ENCODE measurements at places on chromosomes 7 and 10.

- no peak for DNase-seq
Observed at GRCh38 chr7:26696978-26697377, 167.4 kb downstream of the SKAP2 start.

DNA sequence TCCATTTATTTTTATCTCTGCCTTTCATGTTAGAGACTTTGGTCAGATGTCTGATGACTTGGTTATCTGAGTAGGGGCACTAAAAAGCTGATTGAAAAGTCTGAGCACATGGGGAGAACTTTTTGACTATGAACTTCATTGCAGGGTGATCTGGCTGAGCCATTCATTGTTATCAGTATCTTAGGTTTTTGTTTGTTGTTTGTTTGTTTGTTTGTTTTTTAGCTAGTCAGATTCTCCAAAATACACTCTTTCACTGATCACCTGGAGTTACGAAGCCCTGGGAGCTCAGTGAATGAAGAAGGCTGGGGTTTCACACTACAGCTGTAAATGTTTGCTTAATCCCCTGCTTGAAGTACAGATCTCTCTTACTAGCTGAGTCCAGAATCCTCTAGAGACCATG lies 28.6 kb upstream of the DLG5 start:
- DNase-seq, result no peak

DNA sequence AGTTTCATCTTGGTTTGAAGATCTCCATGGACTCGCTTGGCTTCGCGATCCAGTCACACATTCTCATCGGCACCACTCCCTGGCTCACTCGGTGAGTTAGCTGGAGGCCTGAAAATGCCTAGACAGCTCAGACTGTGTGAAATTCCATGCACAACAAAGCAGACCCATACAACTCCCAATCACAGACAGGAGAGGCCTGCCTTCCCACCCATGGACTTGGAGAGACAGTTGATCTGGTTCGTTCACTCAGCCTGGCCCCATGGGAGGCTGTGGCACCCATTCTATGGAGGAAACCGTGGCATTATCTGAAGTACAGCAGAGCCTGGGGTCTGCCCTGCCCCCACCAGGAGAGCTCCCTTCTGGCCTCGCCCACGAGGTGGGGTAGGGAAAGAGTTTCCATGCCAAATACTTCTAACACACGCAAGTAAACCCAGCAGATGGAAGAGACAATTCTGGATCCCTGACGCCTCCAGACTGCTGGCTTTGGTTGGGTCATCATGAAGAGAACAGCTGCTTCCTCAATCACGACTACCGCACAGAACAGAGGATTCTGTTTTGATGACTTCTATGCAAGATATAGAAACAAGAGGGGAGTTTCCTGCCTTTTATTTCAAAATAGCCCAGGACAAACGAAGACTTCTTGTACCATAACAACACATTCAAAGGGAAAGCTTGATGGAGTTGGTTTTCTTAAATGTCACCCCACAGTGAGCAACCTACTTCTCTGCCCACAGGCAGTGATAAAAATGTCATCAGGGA lies 15.9 kb downstream of the FAM53B start:
- DNase-seq, result no peak

- no peak for DNase-seq
Observed at GRCh38 chr7:105473163-105473562, 48.9 kb downstream of the PUS7 start.

DNA sequence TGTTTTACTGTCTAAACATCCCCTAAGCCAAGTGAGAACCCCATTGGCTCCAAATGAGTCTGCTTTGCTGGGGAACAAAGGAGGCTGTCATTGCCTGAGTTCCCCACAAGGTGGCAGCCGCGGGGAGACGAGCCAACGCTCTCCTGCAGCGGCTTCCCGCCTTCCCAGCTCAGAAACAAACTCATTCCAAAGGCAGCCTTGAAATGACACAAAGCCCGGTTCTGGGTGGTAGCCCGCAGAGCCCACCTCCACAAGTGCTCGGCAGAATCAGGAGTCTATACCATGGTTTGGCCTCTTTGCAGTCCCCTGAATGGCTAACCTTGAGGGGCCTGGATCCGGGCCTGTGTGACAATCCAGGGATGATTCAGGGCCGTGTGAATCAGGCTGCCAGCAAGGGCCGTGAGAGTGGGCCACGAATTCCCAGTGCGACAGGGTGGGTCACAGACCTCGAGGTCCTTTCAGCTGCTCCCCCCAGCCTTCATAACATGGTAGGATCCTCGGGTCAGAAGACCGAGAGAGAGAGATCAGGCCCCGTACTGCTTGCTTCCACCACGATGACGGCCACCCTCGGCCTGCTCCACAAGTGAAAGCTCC lies 79.7 kb downstream of the DLG5 start:
- DNase-seq, result peak; percentile 73

DNA sequence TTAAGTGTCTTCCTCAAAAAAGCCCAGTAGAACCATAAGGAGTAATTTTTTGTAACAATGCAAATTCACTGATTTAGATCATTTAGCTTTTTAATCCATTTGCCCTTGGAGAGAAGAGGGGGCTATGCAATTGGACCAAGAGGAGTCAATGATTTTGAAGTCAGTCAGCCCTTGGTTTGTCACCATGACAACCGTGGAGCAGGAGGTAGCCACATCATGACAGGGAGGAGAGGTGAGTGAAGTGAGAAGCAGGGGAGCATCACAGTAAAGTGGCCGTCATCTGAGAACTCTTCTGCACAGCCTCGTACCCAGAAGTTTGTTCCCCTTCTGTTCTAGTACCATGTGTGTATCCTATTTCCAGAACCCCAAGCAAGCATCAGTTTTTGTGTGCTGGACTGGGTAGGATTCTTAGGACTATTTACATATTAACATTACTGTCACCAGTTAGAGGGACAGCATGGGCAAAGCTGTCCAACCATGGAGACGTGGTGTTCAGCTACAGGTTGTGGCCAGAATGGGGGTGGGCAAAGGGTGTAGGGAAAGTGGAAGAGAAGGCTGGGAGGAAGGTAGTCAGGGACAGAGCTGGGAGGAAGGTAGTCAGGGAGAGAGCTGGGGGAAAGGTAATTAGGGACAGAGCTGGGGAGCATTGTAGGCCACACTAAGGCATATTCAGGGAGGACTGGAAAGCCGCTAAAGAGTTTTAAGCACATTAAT lies 13.1 kb downstream of the UBE3C start:
- DNase-seq, result no peak

DNA sequence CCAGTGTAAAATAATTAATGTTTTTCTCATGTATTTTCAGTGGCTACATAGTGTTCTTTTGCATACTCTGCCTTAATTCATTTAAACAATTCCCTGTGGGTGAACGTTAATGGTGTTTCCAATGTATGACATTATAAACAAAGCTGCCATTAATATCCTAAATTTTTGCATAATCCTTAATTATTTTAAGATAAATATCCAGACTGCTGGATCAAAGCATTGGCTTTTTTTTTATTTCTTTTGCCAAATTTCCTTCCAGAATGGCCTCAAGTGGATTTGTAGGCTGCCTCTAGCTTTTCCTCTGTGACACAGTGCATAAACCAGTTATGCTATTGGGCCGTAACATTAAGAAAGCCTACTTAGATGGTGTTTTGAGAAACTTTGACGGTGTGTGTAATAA lies 29.5 kb downstream of the MCM10 start:
- DNase-seq, result no peak

- peak; percentile 27 for DNase-seq
Observed at GRCh38 chr7:100825751-100826513, 1.4 kb downstream of the EPHB4 start.

DNA sequence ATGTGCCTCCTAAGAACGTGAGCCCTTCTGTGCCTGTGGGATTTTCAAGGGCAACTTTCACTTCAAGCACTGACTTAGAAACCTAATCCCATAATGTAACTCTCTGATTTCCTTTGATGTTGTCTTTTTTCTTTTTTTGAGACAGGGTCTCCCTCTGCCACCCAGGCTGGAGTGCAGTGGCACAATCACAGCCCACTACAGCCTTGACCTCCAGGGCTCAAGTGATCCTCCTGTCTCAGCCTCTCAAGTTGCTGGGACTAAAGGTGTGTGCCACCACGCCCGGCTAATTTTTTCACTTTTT lies 64.4 kb upstream of the GSDME start:
- DNase-seq, result no peak

DNA sequence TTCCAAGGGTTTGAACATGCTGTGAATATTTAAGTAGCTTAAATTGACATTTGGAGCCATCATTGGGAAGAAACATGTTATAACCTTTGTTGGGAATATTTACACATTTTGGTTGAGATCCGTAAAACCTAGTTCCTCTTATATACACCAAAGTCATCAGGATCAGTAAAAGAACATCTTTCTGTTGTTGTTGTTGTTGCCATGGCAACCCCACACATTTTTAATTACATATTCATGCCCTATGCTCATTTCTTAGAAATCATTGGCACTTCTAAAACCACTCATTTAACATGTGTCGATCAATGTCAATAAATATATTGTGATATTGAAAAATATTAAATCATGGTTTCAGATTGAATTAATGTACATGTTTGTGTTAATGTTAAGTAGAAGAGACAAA lies 122.6 kb downstream of the POU6F2 start:
- DNase-seq, result no peak

GRCh38 chr7:139328375-139328774 lies 12.8 kb upstream of the FMC1 start:
- DNase-seq, result peak; percentile 69

- no peak for DNase-seq
Observed at GRCh38 chr7:88200789-88201188, 19.0 kb downstream of the SRI start.

DNA sequence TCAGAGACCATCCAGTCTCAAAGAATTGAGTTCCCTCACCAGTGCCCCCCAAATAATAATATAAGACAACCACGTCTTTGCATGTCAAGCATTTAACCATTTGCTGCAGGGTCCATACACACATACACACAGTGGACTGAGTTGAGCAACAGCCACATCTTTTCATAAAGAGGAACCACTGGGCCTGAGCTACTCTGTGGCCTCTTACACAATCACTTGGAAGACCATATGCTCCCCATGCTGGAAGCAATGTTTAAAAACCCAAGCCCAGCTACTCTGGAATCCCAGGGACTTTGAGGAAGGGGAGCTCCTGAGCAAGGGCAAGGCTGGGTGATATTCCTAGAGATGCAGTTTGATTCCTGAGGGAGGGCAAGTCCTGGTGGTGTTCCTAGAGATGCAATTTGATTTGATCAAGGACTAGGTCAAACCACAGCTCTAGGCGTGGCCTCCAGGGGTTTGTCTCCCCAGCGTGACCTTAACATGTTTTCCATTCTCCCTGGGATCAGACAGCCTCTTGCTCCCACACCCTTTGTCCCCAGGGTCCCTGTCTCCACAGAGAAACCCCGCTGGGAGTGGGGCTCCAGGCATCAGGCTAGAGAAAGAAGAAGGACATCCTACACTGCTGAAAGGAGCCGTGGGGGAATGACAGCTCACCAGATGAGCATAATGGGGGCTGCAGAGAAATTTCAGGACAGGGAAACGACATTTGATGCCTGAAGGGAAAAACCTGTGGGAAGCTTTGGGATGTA lies 376.2 kb upstream of the MGMT start:
- DNase-seq, result no peak

DNA sequence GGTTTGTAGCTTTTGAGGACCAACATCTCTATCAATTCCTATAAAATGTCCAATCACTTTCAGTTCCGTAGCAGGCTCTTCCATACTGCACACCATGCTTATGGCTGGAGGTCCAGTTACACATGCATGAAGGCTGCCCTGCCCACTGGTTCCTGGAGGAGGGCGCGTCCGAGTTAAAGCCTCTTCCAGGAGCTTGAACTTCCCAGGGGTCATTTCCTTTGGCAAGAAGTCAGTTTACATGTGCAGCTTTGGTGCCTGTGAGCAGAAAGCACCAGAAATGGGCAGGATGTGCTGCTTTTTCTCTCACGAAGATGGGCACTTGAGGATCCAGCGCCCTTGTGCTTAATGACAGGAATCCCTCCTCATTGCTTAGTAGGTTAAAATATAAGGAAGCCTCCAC lies 17.6 kb upstream of the PHYH start:
- no peak for DNase-seq

- no peak for DNase-seq
Observed at GRCh38 chr7:92809397-92809759, 27.0 kb downstream of the CDK6 start.

- DNase-seq, result peak; percentile 24
Observed at GRCh38 chr7:141463986-141464385, 87.2 kb upstream of the AGK start.

GRCh38 chr10:90775351-90776028 lies 82.3 kb downstream of the HTR7 start:
- no peak for DNase-seq

DNA sequence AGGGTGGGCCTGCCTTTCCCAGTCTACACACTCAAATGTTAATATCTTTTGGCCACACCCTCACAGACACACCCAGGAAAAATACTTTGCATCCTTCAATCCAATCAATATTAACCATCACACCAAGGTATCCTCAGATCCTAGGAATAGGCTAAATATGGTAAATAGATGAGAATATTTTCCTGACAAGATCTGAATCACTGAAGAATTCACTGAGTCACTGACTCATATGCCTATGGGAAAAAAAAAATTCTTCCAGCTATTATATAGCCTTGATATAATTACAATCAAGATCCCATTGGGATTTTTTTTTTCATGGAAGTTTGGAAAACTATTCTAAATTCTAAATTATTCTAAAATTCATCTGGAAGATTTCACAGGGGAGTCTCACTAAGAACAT lies 65.8 kb downstream of the INHBA start:
- peak; percentile 21 for DNase-seq

- no peak for DNase-seq
Observed at GRCh38 chr10:99296605-99297004, 32.6 kb upstream of the CNNM1 start.

GRCh38 chr7:133790911-133791310 lies 336.2 kb upstream of the LRGUK start:
- DNase-seq, result no peak

DNA sequence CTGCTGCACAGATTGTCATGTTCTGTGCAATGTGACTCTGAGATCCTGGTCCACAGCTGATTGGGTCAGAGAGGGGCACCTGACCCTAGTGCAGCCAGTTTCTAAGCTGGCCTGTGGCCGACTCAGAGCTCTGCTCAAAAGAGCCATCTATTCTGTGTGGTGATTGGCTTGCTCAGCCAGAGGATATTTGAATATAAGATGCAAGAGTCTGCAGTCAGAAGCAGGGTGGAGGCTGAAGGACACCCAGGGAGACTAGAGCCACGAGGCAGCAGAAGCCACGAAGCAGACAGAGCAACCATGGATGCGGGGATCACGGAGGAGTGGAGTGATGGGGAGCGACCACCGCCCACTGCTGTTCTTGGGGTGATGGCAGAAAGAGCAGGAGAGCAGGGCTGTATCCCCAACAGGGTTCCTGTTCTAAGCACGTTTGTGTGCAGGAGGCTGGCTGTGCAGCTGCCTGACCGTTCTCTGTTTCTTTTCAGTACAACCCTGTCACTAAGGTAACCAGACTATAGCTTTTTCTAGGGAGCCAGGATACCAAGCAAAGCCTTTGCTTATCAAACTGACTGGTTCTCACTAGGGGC lies 19.5 kb upstream of the RHEB start:
- no peak for DNase-seq

GRCh38 chr10:122245897-122246296 lies 25.2 kb upstream of the BTBD16 start:
- DNase-seq, result no peak

- no peak for DNase-seq
Observed at GRCh38 chr7:129144834-129145668, 544 bp downstream of the TSPAN33 start.
